ENCODE measurements at places on chromosomes 13 and 19.

DNA sequence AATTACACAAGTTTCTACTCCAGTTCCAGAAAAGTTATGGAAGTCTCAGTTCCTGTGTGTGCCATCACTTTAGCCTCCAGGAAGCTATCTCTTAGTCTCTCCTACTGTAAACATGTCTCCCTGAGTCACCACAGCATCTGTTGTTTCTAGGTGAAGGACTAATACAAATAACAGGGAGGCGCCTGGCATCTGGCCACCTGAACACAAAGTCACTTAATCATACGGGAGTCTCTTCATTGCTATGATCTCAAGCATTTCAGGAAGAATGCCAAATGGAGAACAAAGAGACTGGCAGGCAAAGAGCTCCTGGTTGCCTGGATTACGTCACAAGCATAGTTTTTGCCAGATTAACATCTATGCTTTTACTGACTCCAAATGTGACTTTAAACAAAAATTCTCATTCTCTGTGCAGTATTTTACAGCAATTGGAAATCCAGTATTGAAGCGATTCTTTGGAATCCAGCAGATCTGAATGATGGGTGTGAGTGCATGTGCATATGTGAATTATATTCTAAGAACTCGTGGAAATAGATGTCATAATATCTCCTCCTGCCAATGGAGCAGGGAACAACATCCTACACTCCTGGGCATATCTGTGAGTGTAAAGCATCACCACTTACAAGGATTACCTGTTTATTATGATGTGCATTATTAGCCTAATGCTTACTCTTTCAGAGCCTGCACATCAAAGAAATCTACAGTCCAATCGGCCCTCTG lies 572.8 kb downstream of the PCDH9 start:
- no peaks in the 10 kb centered on the region for H3K4me1 ChIP-seq
- H3K27ac ChIP-seq = no peak overlapping the region
- no peak overlapping the region for H3K4me3 ChIP-seq
- H3K36me3 ChIP-seq = no peaks in the 10 kb centered on the region
- no peak for DNase-seq

- no peak overlapping the region for H3K4me3 ChIP-seq
- H3K27ac ChIP-seq = no peak overlapping the region
- H3K27me3 ChIP-seq = no peaks in the 10 kb centered on the region
- DNase-seq = peak; percentile 34
- H3K4me1 ChIP-seq = peaks cover 18% of the 10 kb centered on the region
- H3K36me3 ChIP-seq = no peaks in the 10 kb centered on the region
These were observed 21.7 kb downstream of the SIPA1L3 start for GRCh38 chr19:37928527-37929286.

GRCh38 chr19:14496834-14497227 lies 904 bp upstream of the GIPC1 start:
- H3K36me3 ChIP-seq = peaks cover 3% of the 10 kb centered on the region
- DNase-seq = no peak
- no peaks in the 10 kb centered on the region for H3K27me3 ChIP-seq
- H3K4me1 ChIP-seq = peaks cover 31% of the 10 kb centered on the region
- peak overlapping the region; percentile 89 for H3K27ac ChIP-seq

GRCh38 chr13:29946093-29946492 lies 95.7 kb upstream of the UBL3 start:
- no peak for DNase-seq
- no peaks in the 10 kb centered on the region for H3K4me1 ChIP-seq
- H3K4me3 ChIP-seq = no peak overlapping the region
- H3K36me3 ChIP-seq = no peaks in the 10 kb centered on the region
- no peaks in the 10 kb centered on the region for H3K27me3 ChIP-seq

Measured in upper lobe of left lung (tissue), 6 donors.